Stimulated activated CD4-positive, alpha-beta T cell treated with anti-CD3 and anti-CD28 coated beads, TNF-alpha, amount 100 ng/mL, for 1 hour (primary cell): ENCODE measurements at places on chromosomes 2 and 18.

- DNase-seq, result no peak
These were observed 65.4 kb upstream of the ST3GAL5 start for GRCh38 chr2:85954192-85954589.

- DNase-seq, result no peak
These were observed 69.1 kb upstream of the NFATC1 start for GRCh38 chr18:79326413-79327198.

DNA sequence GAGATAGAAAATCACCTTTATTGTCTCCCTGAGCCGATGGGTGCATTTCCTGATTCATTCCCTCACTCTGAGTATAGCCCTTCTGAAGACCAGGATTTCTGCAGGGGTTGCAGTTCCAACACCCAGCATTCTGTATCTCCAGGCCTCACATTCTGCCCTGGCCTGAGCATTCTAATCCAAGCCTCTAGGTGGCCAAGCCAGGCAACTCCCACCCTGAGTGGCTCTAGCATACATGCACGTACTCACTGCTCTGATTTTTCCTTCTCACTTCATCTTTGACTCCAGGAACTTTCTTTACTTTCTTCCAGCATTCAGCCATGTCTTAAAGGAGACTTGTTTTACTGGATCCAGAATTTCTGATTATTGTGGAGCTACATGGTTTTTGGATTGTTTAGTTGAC is 100.7 kb upstream of the STK39 start:
- no peak for DNase-seq

GRCh38 chr2:166115589-166115988 is 12.2 kb downstream of the SCN1A start:
- DNase-seq, result no peak

- no peak for DNase-seq
These were observed 339.2 kb downstream of the ARHGAP15 start for GRCh38 chr2:143468341-143468888.

- DNase-seq, result no peak
These were observed 156.4 kb downstream of the SEPTIN10 start for GRCh38 chr2:109457366-109457765.

- no peak for DNase-seq
These were observed 33.2 kb upstream of the MTIF2 start for GRCh38 chr2:55302241-55302640.

- DNase-seq, result no peak
These were observed 3.2 kb downstream of the GPBAR1 start for GRCh38 chr2:218263817-218264641.

- no peak for DNase-seq
These were observed 23.7 kb downstream of the CYP27A1 start for GRCh38 chr2:218805627-218806026.

DNA sequence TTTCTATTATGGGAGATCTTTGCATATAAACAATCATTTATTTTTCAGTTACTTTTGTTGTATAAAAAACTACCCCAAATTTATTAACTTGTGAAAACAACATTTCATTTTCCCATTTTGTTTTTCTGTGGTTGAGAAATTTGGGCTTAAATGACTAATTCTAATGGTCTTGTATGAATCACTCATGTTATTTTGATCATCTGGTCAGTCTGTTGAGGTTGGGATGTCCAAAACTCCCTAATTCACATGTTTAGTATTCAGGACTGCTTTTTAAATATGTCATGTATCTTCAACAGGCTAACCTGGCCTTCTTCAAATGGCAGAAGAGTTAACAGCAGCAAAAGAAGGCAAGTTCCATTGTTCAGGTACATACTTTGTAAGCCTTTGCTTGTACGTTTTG is 788.1 kb downstream of the TRIB2 start:
- DNase-seq, result no peak

GRCh38 chr2:141899740-141900139 is 231.1 kb downstream of the LRP1B start:
- no peak for DNase-seq

DNA sequence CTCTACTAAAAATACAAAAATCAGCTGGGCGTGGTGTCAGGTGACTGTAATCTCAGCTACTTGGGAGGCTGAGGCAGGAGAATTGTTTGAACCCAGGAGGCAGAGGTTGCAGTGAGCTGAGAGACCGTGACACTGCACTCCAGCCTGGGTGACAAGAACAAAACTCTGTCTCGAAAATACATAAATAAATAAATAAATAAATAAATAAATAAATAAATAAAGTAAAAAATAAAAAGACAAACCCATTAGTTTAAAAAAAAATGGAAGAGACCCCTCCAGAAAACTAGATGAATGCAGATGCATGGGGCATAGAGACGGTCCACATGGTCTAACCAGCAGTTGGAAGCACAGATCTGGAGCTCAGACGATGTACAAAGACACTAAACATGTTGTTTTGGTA is 18.1 kb downstream of the TMEM163 start:
- DNase-seq, result no peak

- no peak for DNase-seq
These were observed 47.1 kb downstream of the MREG start for GRCh38 chr2:215966274-215966673.

DNA sequence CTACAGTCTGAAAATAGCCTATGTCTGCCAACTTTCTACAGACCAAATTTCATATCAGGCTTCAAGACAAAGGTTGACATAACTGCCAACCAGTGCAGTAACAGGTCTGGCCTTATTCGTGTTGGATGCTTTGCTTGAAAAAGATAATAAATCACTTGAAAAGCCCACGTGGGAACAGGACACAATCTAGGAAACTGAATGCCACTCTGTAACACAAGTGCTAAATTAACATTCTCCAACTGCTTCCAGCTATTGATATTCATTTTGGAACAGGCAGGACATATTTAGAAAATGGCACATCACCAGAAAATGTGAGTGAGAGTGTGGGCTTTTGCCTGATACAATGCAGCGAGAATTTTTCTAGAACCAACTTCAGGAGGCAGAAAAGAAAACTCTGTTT is 165.9 kb upstream of the CCDC150 start:
- DNase-seq, result no peak

GRCh38 chr2:168216351-168217005 is 30.9 kb downstream of the STK39 start:
- DNase-seq, result no peak

DNA sequence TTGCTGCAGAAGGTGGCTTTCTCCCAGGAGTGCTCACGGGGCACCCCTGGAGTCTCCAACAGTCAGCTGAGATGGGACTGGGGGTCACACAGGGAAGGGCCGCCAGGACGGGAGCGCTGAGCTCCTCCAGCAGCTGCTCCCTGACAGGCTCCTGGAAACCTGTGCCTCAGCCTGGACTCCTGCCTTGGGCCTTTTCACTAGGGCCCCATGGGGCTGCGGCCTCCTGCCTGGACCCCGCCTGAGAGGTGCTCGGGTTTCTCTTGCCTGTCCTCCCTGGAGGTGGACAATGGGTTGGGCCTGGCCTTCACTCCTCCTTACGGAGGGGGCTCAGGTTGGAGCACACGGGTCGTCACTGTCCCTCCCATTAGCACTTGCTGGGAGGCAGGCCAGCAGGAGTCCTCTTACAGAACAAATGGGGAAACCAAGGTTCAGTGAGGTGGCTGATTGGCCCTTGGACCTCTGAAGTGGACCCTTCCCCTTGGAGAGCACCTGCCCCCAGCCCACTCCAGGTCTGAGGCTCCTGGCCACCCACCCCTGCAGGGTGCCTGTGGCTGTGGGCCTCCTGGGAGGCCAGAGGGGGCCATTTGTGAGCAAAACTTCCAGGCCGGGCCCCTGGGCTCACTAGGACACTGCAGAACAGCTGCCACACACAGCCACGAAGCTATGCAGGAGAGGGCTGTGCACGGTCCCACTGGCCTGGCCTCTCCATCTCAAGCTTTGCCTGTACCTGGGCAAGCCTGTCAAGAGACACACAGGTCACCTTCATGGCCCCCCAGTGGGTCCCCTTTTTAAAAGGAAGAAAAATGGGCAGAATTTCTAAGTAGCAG is 57.1 kb upstream of the ODC1 start:
- DNase-seq, result no peak

GRCh38 chr2:97931118-97931857 is 64.5 kb downstream of the TMEM131 start:
- no peak for DNase-seq

GRCh38 chr2:240958366-240959213 is 39.8 kb upstream of the SNED1 start:
- DNase-seq, result no peak

DNA sequence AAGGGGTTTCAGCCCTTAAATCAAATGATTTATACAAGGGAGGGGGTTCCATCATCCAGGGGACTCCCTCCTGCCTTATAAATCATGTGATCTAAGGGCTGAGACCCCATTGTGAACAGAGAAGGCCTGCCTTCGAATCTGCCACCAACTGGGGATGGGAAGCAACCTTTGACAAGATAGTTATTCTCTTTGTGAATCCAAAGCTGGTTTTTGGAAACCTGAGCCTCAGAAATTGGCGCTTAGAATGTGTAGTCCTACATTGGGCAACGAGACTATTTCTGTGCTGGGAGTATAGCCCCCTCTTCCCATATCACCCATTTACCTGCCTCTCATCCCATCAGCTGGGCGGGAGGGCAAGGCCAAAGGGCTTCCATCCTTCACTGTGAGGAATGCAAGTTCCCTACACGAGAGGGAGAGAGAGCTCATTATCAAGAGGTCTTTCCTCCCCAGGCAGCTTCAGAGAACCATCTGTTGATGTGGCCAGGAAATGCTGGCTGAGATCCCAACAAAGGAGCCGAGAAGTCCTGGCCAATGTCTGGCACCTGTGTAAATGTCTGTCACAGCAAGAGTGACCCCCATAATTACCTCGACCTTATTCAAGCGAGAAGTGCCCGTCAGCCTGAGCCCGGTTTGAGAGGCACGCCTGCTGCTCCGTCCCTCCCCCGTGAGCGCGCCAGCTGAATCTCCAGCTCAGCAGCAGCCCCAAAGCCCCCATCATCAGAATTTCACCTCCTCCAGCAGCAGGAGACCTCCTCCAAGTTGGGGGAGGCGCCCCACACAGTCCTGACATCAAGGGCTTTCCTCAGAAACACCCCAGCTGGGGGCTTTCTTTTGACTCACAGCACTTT is 48.4 kb upstream of the APCDD1 start:
- DNase-seq, result no peak

GRCh38 chr18:74507927-74508326 is 11.8 kb downstream of the CNDP2 start:
- DNase-seq, result no peak
